ENCODE measurements at places on chromosomes 16 and 17.
A peak's percentile ranks its signal among the peaks of the same experiment; 100 is the strongest.

- DNase-seq, result no peak
Observed at GRCh38 chr17:16926061-16926511, 45.8 kb downstream of the TNFRSF13B start.

DNA sequence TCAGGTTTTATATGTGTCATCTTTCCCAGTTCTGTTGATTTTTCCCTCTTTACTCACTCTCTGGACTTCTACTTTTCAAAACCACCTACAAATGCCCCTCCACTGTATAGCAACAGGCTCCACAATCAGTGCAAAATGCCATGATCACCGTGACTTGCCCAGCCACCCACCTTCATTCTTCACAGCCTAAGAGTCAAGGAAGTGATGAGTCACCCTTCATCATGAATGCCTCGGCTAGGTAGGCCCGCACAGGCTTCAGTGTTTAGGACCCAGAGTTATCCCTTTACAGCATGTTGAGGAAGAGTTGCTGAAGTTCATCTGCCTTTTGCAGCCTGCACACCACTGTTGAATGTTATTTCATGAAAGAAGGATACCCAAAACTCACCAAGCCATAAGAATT lies 158.6 kb downstream of the PMP22 start:
- no peak for DNase-seq

GRCh38 chr17:60652454-60653247 lies 25.0 kb upstream of the BCAS3 start:
- DNase-seq, result no peak

DNA sequence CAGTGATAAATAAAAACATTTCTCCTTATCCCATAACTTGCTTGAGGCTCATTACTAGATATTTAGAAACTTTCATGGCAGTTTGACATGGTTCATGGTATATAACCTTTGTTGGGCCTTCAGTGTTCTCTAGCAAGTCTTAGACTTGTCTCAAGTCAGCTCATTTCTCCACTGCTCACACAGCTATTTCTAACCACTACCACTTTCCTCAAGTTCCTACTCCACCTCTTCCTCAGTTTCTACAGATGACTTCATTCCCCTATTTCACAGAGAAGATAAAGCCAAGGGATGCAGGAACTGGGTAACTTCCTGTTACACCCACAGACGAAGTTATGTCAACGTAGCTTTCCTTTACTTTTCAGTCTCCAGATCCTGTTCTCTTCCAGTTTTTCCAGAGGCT lies 23.2 kb downstream of the NLK start:
- DNase-seq, result no peak

- peak; percentile 80 for DNase-seq
Observed at GRCh38 chr16:87608400-87608985, 6.2 kb downstream of the JPH3 start.

- DNase-seq, result no peak
Observed at GRCh38 chr16:54326266-54326662, 39.7 kb upstream of the IRX3 start.

DNA sequence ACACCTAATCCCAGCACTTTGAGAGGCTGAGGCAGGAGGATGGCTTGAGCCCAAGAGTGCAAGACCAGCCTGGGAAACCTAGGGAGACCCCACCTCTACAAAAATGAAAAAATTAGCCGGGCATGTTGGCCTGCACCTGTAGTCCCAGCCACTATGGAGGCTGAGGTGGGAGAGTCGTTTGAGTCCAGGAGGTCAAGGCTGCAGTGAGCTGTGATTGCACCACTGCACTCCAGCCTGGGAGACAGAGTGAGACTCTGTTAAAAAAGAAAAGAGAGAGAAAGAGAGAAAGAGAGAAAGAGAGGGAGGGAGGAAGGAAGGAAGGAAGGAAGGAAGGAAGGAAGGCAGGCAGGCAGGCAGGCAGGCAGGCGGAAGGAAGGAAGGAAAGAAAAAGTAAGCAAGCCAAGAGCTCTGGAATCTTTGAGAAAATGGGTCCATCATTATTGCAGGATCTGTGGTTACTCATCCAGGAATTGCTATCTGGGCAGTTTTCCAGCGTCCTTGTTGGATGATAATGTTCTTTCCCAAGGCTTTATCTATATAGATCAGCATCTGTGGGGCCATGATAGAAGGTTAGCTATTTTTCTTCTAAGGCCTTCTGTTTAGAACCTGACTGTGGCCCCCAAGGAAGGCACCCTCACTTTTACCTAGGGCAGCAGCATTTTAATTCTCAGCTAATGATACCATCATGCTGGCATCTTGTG lies 533.2 kb upstream of the CDH5 start:
- no peak for DNase-seq

GRCh38 chr16:69469807-69470561 lies 45.6 kb downstream of the CYB5B start:
- no peak for DNase-seq

GRCh38 chr16:5516115-5516514 lies 418.5 kb upstream of the EEF2KMT start:
- DNase-seq, result no peak

GRCh38 chr16:11254913-11255736 lies 879 bp downstream of the SOCS1 start:
- peak; percentile 28 for DNase-seq

- DNase-seq, result no peak
Observed at GRCh38 chr16:88695218-88695617, 8.9 kb upstream of the SNAI3 start.

- no peak for DNase-seq
Observed at GRCh38 chr17:30961209-30962188, 9.3 kb upstream of the RNF135 start.

DNA sequence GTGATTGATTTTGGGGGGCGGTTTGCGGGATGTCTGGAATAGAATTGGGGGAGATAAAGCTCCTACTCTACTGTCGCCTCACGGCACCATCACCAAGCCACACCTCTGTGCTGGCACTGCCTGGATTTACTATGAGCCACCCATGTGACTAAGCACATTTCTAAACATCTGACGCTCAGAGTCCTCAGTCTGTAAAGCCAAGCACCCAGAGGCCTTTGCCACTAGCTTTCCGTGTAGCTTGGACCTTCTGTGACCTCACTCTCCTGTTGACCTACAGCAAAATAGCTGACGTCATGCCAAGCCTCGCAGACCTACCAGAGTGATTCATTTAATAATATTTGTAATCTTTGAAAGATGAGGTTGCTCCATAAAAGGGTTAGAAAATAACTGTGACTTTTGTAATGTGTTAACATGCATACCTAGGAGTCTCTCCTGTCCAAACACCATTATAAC lies 38.5 kb upstream of the MYOCD start:
- DNase-seq, result no peak

DNA sequence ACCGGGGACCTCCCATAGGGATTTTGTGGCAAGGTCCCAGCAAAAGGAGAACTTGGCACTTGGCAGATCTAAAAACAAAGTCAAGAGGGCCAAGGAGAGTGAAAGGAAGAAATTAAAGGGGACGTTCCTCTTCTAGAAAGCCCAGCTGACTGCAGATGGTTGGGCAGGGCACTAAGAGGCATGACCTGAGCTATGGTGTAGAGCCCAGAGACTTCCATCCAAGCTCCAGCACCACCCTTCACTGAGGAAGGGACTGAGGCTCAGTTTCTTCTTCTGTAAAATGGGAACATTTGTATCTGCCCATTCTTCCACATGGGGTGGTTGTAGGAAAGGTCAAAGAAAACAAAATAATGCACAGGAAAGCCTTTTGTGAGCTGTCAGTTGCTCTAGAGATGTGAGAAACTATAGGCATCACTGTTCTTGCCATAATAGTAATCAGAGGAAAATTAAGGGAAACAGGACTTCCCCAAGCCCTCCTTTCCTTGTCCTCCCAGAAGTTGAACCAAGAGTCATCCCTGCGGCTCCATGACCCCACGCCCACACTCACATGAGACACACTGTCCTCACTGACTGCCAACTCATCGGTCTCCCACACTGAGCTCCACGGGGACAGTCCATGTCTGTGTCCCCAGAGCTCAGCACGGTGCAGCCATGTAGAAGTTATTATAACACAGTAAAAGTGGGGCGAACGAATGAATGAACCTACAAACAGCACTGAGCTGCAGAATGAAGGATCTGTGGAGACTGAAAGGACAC lies 10.4 kb downstream of the CD300LF start:
- DNase-seq, result no peak

GRCh38 chr16:53213542-53213941 lies 158.8 kb downstream of the CHD9 start:
- no peak for DNase-seq

DNA sequence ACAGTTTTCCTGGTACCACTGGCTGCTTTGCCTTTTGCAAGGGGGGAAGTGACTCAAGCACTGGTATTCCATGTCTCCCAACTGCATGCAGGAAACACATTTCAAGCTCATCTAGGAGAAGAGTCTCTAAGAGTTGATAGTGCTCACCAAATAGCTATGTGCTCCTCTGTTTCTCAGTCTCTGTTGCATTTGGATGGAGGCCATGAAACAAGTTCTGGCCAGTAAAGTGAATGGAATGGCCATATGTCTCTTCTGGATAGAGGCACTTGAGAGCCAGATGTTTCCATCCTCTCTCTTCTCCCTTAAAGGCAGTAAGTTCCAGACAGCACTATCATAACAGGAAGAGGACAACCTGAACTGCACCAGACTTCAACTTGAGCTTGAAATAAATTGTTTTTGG lies 60.6 kb downstream of the C16orf82 start:
- DNase-seq, result no peak

GRCh38 chr16:85390511-85391174 lies 222.5 kb upstream of the GSE1 start:
- DNase-seq, result no peak

DNA sequence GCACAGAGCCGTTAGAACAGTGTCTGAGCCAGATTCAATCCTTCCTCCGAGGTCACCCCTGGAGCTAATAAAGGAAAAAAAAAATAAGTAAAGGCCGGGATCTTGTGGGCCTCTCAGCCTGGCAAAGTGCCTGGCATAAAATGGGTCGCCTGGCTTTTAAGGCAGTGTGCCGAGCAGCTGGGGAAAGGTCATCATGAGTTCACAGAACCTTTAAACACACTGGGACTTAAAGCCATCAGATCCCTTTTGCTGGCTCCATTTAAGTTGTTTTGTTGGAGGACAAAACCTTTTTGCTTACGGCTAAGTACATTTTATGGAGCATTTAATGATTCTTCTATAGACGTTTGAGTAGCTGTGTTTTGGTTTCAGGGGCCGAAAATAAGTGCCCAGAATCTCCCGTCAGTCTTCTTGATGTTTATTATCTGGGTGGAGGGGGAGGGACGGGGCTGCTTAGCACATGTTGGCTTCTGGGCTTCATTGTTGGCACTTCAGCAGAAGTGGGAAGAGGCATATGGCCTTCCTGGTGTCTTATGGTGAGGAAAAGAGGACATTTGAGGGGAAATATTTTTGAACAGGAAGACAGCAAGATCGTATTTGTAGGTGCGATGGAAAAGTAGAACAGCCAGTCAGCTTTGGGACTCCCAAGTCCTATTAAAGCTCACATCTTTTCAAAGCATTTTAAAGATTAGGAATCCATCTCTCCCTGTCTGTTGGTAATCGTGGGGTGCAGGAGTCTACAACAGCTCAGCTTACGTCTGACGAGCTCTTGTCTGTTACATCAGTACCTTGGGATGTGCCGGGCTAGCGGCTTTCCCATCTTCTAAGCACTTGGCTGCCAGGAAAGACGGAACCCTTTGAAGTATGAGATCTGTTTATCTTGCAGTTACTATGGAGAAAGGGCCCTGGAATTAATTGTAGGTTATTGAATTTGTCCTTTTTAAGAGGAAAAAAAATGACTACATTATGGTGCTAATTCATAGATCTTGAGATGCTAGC lies 31.1 kb downstream of the RBFOX1 start:
- DNase-seq, result no peak

DNA sequence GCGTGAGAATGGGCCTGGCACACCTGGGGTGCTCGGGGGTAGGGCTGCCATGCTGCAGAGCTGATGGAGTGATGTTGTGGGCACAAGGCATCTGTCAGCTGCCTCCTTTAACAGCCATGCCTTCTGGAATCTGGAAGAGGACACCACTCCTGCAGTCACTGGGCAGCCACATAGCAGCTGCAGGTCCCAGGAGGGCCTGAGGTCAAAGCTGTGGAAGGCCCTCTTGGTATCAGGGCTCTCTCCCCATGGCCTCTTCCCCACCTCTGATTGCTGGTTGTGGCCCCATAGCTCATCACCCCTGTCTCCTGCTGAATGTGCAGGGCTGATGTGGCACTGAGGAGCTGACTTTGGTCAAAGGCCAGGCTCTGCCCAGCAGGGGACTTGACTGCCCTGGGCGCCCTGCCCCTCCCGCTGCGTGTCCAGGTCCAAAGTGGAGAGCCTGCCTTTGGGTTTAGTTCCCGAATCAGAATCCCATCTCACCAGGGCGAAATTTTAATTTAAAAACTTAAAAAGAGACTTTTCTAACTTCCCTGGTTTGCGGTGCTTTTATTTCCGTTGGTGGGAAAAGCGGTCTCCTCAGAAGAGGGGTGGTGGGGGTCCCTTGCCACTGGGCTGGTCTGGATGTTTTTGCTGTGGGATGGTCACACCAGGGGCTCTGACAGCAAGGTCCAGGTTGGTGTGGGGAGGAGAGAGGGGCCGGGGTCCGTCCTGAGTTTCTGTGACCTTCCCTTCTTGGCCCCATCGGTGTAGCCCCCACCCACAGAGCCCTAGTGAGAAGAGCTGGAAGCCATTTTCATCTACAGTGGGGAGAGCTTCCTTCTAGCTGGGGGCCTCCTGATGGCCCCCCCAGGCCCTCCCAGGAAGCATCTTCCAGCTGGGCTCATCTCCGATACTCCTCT lies 5.9 kb downstream of the UBALD2 start:
- DNase-seq, result no peak

- DNase-seq, result no peak
Observed at GRCh38 chr17:62093188-62094155, 28.4 kb upstream of the MED13 start.

GRCh38 chr17:17079761-17080160 lies 37.5 kb downstream of the MPRIP start:
- no peak for DNase-seq

DNA sequence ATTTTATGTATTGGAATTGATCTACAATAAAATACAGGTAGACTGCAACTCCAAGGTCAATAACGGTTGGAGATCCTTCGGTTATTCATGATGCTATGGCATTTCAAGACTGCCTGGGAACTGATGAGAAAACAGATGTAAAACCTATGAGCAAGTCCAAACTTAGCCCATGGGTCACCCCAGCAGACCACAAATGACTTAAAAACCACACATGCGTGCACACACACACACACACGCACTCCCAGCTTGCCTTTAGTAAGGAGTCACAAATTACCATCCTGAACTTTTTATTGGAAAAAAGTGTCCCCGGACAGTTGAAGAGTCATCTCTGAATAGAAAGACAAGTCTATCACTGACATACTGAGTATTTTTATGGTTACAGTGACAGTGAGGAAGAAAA lies 26.7 kb downstream of the TRIM25 start:
- no peak for DNase-seq

DNA sequence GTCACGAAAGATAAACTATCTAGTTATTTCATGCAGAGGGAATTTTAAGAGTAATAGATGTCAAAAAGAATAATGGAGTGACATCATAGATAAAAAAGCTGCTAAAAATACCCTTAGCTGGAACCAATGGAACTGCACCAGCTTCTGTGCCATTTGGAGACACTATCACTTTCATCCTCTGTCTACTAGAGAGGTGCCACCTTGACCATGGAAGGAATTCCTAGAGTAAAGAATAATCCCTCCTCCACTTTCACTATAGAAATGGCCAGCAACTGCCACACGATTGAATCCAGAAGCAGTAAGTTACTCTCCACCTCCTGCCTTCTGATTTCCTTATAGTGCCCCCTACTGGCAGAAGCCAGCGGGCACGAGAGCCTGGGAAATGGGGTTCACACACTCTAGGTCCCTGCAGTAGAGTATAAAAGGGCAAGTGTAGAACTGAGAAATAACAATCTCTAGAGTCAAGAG lies 2.8 kb upstream of the ALDH3A2 start:
- peak; percentile 35 for DNase-seq

- DNase-seq, result peak; percentile 89
Observed at GRCh38 chr17:5031365-5032082, 3.7 kb downstream of the SLC52A1 start.
